ENCODE measurements at places on chromosomes 4 and X. TPM values are rescaled to one million over a fixed set of nuclear protein-coding genes. Genes with fewer than 3 reads are reported as not detected.
A peak's percentile ranks its signal among the peaks of the same experiment; 100 is the strongest.

DNA sequence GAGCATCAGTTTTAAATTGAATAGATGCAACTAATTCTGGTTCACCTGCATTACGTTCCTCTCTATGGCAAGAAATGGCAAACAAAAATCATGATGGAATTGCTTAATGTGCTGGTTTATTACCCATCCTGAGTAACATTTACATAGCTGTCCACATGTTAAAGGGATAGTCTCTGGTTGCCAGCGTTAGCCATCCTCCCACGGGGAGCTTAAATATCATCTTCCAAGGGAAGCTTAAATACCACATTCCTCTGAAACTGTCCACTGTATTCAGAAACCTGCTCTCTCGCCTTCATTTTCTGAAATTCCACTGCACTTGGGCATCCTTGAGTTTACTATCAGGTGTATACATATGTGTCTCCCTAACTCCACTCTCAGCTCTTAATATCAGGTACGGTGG is 586.6 kb downstream of the TLL1 start:
- no peak for DNase-seq

GRCh38 chr4:141127884-141128283 is 5.4 kb downstream of the RNF150 start:
- no peak for DNase-seq

GRCh38 chr4:57199267-57199666 is 89.1 kb upstream of the IGFBP7 start:
- DNase-seq = no peak

GRCh38 chrX:38142610-38143009 is 78.1 kb downstream of the SRPX start:
- DNase-seq = no peak

DNA sequence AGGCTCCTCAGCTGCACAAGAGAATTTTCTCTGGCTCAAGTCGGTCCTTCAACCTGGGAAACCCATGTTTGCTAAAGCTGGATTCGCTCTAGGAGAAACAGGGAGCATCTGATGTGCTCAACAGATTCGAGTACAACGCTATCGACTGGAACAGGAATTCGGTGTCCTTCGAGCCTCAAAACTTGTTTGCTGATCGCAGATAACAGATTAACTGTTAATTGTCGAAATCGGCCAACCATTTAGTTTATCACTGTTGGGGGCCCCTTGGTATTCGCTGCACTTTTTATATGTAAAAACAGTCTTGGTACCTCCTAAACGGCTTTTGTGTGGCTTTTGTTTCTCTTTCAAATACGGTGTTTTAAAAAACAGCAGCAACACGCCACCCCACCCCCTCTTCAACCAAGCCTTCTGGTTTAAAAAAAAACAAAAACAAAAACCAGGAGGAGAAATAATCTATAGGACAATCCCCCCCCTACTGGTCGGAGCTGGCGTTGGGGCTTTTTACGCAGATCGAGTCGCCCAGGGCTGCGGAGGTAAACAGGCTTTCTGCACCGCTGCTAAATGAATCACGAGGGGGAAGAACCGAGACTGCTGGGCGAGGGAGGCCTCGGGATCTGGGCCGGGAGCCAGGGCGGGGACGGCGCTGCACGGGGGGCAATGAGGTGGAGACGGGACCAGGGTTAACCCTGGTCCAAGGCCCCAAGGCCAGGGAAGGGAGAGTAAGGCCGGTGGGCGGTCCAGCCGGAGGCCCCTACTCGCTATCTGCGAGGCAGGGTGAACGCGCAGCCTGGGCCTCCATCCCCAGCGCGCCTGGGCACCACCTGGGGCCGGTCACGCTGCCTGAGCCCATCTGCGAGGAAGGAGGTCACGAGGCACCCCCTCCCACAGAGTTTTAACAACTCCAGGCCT is 71.7 kb upstream of the BCOR start:
- peak; percentile 62 for DNase-seq

- no peak for DNase-seq
These were observed 20.0 kb upstream of the RNF128 start for GRCh38 chrX:106706466-106706865.

DNA sequence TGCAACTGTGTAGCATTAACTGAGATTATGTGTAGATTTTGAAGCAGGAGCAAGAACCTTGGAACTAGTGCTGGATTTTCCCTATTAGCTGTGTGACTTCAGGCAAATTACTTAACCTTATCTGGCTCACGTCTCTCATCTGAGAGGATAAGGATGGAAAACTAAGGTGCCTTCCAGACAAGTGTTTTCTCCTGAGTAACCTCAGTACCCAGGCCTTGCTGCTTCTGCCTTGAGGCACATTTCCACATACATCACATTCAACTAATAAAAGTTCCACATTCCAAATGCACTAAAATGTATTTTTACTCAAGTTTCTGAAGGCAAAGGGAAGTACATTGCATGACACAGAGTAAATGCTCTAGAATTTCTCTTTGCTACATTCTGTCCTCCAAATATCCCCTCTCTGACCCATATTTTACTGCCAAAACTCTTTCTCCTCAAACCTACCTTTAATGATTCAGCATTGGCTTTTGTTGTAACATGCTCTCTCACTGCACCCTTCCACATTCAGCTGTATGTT is 195.4 kb upstream of the ADGRL3 start:
- DNase-seq = no peak

DNA sequence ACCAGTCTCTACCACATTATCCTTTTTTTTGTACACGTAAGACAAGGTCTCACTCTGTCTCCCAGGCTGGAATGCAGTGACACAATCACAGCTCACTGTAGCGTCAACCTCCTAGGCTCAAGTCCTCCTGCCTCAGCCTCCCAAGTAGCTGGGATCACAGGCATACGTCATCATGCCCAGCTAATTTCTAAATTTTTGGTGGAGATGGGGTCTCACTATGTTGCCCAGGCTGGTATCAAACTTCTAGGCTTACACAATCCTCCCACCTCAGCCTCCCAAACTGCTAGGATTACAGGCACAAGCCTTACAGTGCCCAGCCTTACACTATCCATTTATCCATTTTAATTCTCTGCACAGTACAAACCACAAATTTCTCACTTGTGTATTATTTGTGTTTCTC is 58.0 kb downstream of the CLOCK start:
- no peak for DNase-seq

DNA sequence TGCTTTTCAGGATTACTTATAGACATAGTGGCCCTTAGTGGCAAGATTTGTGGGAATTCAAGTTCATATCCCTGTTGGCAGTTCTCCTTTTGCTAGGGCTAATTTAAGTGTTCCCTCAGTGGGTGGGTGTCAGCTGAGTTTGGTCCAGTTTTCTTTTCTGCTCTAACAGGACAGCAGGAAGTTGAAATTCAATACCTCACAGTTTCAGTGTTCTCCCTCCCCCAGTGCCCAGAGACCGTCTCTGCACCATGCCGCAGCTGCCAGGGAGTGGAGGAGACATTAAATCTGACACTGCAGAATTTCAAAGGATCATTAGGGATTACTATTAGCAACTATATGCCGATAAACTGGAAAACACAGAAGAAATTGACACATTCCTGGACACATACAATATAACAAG is 50.7 kb downstream of the UBE2NL start:
- no peak for DNase-seq

DNA sequence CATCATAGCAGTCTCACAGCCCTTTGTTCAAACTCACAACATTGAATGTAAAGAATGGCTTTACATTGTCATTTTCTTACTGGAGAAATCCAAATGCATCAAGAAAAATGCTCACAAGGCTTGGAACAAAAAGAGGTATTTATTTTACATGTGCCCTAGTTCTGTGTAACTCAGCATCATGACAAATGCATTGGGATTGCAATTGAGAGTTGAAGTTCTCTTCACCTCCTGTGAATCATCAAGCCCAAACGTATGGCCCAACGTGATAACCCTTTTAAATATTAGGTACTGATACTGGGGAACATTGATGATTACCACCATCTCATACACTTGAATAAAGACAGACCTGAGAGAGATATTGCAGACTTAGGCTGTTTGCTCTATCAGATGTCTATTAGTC is 61.6 kb downstream of the GASK1B start:
- no peak for DNase-seq

DNA sequence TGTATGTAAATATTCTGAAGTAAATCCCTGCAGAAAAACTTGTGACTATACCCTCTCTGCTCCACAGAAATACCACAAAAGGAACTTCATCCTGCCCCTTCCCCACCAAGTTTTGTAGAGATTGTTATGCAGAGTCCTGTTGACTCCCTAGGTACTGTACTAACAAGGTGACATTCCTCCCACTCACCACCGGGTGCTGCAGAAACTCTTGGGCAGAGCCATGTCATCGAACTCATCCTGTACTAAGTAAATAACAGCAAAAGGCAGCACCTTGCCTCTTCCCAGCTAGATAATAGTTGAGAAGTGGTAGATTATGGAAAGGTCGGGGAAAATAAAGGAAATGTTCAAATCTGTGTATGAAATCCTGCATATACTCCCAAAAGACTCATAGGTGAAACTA is 233.3 kb downstream of the STPG2 start:
- DNase-seq = no peak

The UCP1 gene
- not detected for total RNA-seq

The AFM gene
- total RNA-seq = not detected

The EREG gene
- not detected for total RNA-seq

The ASB12 gene
- 0.61 TPM for total RNA-seq
